ENCODE measurements at places on chromosomes 5 and 9.
A peak's percentile ranks its signal among the peaks of the same experiment; 100 is the strongest.

DNA sequence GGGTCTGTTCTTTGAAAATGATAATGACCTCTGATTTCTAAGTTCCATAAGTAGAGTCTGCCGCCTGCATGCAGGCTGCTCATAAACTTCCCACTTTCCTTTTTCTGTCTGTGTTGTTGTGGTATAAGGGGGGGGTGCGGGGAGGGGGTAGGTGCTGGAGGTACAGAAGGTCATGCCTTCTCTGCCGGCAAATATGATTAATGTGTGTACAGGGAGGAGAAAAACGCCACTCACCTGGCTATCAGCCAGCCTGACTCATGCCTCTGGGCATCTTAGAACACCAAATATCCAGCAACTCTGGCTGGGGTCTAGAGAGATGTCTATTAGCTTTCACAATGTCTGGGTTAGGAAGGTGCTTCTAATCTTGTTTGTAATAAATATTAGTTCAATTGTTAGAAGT, 128.3 kb downstream of the EFNA5 start:
- no peak for DNase-seq

DNA sequence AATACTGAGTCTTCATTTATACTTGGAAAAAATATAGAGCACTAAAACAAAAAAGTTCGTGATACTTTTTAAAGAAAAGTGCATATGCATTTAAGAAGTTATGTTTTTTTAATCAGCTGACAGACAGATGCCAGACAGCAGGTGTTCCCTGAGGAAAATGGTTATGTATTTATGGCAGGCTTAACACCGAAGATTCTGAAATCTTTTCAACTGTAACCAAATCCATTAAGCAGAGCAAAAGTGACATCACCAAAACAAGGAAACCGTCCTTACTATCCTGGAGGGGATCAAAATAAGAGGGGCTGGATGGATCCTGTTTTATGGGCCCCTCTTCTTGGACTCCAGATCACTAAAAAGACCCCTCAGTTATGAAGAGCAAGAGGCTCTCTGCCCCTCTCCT, 404.9 kb upstream of the ADAMTS16 start:
- DNase-seq: no peak

- no peak for DNase-seq
Measured at GRCh38 chr5:10856071-10856470, 95.0 kb upstream of the DAP start.

GRCh38 chr5:148828511-148829247, 2.3 kb downstream of the ADRB2 start:
- DNase-seq: no peak

DNA sequence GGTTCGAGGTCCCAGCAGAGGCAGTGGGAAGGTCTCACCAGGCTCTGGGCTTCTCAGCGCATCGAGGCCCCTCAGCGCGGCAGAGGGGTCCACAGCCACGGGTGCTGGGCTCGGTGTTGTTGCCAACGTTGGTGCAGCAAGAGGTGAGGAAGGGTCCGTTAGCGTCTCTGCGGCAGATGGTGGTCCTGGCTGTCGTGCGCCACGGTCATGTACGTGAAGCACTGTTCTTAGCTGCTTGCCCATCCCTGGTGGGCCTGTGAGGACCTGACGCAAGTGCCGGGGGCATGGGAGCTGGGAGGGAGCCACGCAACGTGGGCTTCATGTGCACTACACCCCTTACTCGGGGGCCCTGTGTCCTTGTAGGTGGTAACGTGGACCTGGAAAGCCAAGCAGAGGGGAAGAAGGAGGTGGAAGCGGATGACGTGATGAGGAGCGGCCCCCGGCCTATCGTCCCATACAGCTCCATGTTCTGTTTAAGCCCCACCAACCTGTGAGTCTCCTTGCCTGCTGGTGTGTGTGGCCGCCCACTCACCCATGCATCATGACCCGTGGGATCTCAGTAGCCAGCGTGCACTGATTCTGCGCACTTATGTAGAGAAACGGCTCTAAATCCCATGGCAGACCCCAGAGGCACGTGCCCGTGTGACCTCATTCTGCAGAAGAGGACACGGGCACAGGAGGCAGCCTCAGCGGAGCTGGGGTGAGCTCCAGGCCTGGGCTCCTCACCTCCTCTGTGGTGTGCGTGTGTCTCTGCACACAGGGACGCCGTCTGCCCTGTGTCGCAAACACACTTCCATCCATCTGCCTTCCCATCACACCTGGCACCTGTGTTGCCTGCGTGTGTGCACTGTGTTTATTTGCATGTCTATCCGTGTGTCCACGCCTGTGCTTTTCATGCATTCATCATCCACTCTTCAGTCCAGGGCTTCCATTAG, 166.1 kb downstream of the CACNA1B start:
- DNase-seq: no peak

- DNase-seq: no peak
Measured at GRCh38 chr5:33964132-33964700, 20.3 kb downstream of the SLC45A2 start.

- no peak for DNase-seq
Measured at GRCh38 chr5:149544028-149544420, 7.2 kb downstream of the CSNK1A1 start.

DNA sequence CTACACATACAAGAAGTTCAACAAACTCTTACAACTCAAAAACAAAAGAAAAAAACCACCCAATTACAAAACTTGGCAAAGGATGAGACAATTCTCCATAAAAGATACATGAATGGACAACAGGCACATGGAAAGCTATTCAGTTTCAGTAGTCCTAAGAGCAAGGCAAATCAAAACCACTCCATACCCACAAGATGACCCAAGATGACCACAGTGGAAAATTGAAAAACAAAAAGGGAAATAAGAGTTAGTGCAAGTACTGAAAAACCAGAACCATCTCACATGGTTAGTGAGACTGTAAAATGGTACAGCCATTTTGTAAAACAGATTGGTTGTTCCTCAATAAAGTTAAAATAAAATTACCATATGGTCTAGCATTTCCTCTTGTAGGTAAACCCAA, 287.1 kb upstream of the CDH9 start:
- no peak for DNase-seq

DNA sequence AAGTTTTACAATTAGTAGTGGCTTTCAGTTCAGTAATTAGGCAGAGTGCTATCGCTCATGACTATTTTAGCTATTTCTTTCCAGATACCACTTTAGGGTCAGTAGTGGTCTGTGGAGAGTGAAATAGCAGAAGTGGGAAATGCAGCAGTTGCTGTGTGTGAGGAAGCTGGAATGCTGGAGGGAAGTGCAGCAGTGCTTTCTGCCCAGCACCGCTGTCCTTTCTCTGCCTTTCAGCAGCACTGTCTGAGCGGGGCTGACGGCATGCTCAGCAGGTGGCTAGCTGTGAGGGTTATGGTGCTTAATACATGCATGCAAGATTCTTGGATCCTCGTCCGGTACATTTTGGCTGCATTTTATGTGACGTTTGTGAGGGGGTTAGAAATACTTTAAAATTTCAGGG, 213.9 kb downstream of the PBX3 start:
- DNase-seq: no peak

DNA sequence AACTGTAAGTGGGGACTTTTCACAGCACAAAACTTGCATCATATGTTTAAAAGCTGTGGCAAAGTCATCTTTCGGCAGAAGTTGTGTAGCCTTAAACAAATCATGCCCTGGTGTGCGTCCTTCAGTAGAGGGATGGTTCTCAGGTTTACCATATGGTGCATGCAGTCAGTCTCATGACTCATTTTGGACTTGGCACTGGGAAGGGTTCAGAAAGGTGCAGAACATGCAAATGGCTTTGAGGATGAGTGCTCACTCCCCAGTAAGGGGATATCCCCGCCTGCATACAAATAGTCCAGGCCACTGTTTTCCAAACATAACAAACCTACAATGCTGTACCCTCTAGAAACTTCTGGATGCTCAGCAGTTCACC, 260.3 kb downstream of the NDUFS4 start:
- DNase-seq: no peak

DNA sequence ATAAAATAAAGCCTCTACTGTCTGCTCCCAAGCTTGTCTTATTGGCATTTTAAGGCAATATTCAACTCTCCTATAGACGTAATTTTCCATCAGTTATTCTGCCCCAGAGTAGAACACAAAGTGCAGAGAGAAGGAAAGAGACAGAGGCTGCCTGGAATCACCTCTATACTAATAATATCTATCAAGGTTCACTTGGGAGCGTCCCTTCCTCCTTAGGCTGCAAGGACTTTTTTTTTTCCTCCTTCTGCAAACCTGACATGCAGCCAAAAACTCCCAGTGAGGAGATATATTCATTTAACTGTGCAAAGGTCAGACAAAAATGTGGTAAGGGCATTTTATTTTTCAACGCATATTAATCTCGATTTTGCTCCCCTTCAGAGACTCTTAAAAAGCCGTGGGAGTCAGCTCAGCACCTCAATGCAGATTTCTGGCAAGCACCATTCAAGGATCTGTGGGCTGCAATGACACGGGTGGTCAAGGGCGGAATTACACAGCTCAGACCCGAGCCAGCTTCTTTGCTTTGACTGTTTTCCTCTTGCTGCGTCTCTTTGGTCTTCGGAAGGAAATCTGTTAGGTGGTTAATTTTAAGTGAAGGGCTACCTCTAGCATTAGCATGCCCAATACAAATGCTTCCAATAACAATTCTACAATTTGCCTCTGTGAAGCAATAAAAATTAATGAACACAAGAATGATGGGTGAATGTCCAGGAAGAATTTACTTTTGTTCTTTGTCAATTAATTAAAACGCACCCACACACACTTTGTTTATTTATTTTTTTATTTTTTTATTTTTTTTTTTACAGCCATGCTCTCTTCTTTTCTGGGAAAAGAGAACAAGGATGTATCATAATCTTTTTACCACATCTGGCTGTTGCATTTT, 587.7 kb upstream of the GRAMD2B start:
- DNase-seq: no peak

GRCh38 chr5:18314192-18314778, 680.0 kb downstream of the TAF11L14 start:
- DNase-seq: no peak

GRCh38 chr9:109416135-109416706, 81.9 kb downstream of the PTPN3 start:
- no peak for DNase-seq

DNA sequence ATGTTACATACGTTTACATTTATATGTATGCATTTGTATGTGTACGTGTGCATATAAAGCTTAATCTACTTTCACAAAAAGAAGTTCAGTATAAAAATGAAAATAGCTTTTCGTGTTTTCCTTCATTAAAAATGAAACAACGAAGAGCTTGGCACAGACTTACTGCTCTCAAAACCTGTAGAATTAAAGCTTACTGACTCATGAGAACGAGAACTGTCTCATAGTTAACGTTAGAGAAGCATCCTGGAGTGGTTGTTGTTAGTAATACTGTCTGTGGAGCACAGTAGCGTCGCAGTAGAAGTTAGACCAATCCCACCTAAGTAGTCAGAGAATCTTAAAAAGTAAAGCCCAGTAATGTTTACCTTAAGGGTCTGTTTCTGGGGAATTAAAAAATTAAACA, 1.3 kb downstream of the MAT2B start:
- no peak for DNase-seq

DNA sequence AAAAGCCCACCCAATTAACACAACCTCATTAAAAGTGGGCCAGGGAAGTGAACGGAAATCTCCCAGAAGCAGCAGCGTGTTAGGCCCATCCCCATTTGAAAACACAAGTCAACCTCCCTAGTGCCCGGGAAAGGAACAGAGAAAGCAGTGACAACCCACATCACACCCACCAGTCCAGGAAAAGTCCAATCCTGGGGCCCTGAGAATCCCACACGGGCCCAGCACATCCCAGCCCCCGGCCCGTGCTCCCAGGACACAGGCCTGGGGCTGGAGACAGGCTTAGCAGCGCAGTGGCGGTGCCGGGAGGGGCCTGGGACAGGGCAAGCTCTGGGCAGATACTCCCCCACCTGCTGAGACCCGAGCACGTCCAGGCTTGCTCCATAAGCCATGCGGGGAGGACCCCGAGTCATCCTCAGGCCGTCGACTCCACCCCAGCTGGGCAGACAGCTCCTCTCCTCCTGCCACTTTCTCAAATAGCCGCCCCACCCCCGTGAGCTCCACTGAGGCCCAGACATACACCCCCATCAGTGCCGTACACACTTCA, 101.0 kb downstream of the KCNT1 start:
- no peak for DNase-seq

- no peak for DNase-seq
Measured at GRCh38 chr5:105978011-105978410, 1692.7 kb downstream of the EFNA5 start.

DNA sequence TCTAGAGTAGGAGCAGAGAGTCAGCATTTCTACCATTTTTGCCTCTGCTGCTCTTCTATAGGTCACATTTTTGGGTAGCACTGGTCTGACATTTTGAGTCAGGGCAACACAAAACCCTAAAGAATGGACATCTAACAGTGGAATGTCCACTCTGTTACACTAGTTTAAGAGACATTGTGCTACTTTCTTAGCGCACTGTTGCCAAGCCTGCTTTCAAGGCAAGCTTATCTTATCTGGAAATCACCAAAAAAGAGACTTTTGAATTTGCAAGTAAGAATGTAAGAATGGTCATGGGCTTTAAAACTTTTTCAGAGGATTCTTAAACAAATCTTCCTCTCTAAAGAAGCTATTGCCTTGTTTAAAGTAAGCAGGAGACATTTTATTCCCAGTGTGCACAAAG, 73.0 kb upstream of the STARD4 start:
- DNase-seq: no peak

- peak; percentile 34 for DNase-seq
Measured at GRCh38 chr9:127437497-127438264, 13.5 kb downstream of the ZNF79 start.

GRCh38 chr5:110027527-110028322, 338.0 kb downstream of the MAN2A1 start:
- DNase-seq: no peak

DNA sequence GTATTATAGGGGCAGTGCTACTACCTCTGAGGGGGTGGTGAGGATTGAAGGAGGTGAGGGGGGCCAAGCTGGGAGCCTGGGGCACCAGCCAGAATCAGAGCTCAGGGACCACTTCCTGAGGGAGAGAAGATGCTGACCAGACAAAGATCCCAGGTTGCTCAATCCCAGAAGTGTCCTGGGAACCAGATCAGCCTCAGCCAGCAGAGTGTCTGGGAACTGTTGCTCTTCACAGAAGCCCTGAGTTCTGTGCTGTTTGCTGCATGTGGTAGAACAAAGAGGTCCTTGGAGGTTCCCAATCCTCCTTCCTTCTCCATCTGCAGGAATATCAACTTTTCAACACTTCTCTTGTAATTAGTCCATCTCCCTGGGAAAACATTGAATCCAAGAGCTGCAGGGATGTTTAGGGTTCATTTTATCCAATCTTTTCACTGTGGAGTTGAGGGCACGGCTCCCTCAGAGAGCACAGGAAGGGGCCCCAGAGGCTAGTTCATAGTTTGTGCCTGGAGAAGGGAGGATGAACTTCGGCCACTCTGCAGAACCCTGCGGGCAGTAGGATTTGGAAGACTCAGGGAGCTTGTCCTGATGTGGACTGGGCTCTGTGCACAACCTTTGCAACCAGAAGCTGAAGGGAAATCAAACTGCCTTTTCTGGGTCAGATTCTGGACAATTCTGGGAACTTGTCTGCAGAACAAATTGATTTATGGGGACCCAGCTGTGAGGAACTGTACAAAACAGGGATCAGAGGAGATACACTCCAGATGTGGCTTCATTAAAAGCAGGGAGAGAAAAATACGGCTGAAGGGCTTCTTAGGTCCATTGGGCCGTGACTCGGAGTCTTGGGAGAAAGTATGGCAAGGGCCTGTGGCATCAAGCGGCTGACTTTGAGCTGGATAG, 57.1 kb downstream of the GALNT12 start:
- no peak for DNase-seq

- DNase-seq: no peak
Measured at GRCh38 chr5:160269017-160269416, 39.7 kb downstream of the FABP6 start.
